ENCODE measurements at places on chromosomes 6 and 20.

DNA sequence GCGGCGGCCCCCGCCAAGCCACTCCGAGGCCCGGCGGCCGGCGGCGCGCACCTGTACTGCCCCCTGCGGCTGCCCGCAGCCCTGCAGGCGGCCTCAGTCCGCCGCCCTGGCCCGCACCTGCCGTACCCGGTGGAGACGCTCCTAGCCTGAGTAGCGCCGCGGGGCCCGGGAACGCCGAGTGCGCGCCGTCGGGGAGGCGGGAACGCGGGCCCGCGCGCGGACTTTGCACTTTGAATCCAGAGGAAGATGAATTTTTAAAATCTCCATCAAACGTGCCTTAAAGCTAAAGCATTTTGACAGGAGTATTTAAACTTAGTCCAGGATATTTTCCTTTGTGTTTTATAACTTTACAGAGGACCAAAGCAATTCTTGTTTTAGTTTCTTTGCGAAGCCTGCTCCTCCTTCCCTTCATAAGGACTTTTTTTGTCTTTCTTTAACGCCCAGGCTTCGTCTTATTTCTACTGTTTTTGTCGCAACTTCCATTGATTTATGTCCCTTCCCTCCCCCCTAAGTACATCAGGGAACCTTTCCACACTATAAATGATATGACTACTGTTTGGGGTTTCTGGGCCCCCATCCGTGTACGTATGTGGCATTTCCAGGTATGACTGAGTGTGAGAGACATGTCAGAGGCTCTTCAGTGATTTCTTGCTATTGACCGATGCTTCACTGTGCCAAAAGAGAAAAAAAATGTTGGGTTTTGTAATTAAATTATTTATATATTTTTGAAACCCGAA lies 2.0 kb downstream of the FOXQ1 start:
- no peak for DNase-seq

- no peak for DNase-seq
Observed at GRCh38 chr6:80321011-80321410, 214.5 kb downstream of the BCKDHB start.

DNA sequence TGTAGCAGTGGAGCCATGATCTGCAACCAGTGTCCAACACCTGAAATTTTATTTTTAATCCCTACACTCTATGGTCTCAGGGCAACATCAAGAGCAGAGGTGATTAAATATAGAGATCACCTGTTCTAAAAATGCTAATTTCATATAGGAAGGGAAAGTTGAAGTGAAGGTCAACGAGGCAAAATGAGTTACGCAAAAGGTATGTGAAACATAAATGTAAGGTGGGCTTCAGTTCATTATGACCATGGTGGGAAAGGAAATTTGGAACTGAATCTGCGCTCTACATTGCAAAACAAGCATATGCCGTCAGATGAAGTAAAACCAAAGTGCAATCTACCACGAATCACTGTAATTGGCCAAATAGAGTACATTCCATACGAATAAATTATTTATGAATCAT lies 35.2 kb upstream of the STMND1 start:
- no peak for DNase-seq

- DNase-seq, result no peak
Observed at GRCh38 chr6:112640891-112641290, 293.8 kb downstream of the RFPL4B start.

All from activated CD8-positive, alpha-beta memory T cell treated with anti-CD3 and anti-CD28 coated beads for 4 hours (primary cell).